T-helper 22 cell (primary cell): ENCODE measurements at places on chromosomes 11 and 22.

DNA sequence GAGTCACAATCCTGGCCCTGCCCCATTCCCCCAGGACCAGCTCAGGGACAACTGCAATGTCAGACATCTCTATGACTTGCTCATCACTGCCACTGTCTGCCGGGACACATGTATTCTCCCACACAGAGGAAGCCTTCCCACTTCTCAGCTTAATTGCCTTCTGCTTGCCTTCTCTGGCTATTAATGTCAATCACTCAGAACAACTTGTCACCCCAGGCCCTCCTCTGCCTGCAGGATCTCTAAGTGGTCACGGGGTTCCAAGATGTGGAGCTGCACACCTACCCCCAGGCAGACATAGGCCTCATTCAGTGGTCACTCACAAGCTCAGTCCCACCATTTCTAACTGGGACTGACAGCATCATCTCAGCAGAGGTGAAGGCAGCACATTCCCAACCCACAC is 15.1 kb downstream of the PLEKHA7 start:
- no peak for DNase-seq

GRCh38 chr11:113778111-113778910 is 1.3 kb upstream of the CLDN25 start:
- no peak for DNase-seq

DNA sequence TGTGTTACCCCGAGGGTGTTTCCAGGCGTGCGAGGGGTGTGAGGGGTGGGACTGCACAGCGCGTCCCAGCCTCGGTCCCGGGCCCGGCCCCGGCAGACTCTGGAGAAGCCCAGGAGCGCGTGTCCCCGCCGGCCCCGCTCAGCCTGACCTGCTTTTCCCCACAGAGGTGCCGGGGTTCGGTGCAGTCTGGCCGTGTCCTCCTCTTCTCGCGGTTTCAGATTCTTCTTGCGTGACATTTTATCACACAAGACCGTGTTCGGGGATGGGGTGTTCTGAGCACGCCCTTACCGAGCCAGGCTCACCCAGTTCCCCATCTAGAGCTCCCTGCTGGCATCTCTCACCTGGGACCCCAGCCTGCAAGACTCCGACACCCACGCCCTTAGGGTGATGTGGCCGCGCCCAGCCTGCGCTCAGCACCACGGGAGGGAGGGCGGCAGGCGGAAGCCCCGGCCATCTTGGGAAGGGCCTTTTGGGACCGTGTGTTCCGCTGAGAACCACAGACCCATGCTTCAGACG is 775.6 kb downstream of the BRD1 start:
- no peak for DNase-seq

- DNase-seq, result no peak
Observed at GRCh38 chr11:93908689-93909088, 58.3 kb upstream of the VSTM5 start.

DNA sequence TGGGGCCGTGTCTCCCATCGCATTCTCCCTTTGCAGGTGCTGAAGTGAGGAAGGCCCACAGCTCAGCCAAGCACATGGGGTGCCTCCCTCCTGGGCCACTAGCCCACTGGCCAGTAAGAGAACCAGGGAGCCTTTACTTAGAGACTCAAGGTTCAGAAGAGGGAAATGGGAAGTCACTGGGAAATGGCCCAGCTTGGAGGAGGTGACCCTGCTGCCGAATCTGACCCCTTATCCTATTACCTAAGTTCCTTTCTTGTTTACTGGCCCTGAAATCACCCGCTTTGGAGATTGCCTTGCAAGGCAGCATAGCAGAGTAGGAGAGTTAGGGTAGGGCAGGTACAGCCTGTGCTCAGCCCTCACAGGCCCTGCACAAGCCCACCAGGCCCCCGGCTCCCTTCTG is 24.4 kb downstream of the UPB1 start:
- DNase-seq, result no peak

DNA sequence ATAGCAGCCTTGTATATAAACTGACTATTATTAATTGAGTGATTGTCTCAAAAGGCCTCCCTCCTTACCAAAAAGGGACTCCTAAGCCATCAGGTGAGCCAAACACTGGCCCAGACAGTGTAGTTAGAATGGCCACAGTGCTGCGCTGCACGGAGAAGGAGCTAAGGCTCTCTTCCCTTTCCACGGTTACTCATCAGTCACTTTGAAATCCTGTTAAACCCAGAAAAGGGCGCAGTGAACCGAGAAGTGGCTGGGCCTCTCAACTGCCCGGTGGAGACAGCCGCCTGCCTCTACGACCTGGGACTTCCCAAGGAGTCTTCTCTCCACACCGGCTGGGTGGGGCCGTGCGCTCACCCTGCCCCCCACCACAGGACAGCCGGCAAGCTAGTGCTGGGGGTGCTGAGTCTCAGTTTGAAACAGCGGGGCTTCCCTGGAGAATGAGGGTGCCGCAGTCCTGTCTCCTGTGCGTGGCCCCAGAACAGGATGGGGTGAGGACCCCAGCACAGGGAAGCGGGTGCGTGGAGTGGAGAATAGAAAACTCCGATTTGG is 1.3 kb downstream of the MYH9 start:
- no peak for DNase-seq

DNA sequence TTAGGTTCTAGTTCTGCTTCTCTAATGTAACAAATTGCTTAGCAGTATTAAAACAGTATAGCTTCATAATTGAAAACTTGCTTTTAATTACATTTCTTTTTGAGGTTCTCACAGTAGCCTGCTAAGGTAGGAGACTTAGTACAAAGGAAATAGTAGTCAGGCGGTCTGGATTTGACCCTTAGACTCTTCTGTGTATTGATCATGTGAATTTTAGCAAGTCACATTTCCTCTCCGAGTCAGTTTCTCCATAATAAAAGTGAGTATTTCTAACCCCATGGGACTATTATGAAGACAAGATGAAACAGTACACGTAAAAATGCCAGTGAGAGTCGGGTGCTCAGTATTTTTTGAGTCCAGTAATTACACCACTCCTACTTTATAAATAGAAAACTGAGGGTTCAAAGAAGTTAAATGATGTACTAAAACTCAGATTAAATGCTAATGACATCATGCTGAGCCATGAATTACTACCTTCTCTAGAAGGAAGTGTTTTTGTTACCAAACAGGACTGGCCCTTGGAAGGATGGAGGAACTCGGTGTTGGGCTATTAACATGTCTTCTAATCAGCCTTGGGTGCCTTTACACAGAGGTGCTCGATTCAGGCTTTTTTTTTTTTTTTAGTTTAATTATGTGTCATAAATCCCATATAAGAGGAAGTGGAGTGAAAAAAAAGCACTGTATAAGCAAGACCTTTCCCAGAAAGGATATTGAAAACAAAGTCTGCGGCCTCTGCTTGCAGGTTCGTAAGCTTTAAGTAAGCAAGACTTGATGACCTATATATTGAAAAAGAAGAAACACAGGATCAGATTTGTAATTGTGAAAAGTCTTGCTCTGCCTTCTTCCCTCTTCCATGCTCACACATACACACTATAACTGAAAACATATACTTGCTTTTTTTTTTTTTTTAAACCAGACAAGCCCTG is 109.0 kb downstream of the EMSY start:
- no peak for DNase-seq

GRCh38 chr11:125464270-125464662 is 31.8 kb downstream of the FEZ1 start:
- DNase-seq, result no peak

DNA sequence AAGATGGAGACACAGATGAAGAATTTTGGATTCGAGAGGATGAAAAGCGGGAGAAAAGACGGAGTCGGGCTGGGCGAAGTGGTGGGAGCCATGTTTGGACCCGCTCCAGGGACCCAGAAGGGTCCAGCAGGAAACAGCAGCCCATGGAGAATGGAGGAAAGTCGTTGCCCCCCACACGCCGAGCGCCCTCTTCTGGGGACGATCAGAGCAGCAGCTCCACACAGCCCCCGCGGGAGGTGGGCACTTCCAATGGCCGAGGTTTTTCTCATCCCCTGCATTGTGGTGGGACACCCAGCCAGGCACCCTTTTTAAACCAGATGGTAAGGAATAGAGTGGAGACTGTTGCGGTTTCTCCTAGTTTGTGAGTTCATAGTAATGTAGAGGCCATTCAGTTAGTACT is 22.8 kb upstream of the SLC25A18 start:
- no peak for DNase-seq

DNA sequence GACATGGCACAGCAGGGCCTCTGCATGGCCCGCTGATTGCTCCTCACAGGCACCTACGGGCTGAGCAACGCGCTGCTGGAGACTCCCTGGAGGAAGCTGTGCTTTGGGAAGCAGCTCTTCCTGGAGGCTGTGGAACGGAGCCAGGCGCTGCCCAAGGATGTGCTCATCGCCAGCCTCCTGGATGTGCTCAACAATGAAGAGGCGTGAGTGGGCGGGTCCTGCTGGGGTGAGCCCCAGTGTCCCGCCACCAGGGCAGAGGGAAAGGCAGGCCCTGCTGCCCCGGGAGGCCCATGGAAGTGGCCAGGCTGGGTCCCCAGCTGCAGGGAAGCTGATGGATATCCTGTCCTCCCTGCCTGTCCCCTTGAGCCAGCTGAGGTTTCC is 18.6 kb upstream of the DGCR8 start:
- no peak for DNase-seq

- DNase-seq, result no peak
Observed at GRCh38 chr11:7964261-7964660, 986 bp downstream of the NLRP10 start.

- no peak for DNase-seq
Observed at GRCh38 chr22:37690407-37690806, 4.3 kb downstream of the NOL12 start.

DNA sequence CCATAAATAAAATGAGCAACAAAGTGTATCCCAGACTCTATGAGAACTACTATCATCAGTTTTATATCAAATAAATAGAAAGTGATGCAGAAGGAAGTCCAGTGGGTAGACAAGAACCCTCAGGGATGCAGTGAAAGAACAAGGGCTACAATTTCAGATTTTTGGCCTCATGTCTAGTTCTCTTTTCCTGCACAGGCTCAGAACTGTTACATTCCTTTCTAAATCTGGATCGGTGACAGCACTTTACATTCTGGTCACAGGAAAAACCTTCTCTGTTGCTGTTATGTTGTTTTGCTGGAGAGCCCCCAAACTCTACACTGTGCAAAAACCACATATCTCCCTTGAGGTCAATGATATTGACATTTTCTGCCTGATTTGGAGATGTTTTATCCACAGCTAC is 108.8 kb upstream of the ANO5 start:
- no peak for DNase-seq

- no peak for DNase-seq
Observed at GRCh38 chr11:17498475-17498874, 21.8 kb upstream of the ABCC8 start.

GRCh38 chr22:46965555-46966494 is 203.4 kb downstream of the TBC1D22A start:
- DNase-seq, result no peak

DNA sequence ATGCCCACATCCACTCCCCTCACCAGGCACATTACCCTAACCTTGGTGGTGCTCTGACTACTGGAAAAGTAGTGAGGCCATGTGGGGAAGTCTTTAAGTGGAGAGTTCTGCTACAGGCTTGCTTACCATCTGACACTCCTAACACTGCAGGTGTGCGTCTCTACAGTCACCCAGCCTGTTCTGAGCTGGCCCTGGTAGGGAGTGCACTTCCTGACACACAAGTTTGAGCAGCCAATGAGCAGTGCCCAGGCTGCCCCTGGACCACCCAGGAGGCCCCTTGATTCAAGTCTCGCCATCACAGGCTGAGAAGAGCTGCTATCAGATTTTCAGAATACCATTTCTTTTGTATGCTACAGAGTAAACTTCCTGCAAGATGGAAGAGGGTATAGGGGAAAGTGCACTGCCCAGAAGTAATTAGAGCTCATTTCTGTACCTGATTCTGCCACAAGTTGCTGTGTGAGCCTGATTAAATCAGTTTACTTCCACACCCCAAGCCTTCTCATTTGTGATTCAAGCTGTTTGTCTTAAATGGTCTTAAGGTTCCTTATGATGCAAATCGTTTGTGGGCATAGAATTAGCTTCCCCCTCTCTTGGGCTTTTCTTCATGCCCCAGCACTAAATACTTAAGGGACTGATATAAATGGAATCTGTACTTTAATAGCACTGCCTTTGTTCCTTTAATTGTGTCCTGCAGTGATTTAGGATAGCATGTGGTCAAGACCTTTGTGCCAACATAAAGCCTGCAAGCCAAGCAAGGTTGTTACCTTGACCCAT is 22.2 kb downstream of the OPCML start:
- DNase-seq, result no peak

- DNase-seq, result no peak
Observed at GRCh38 chr11:74849525-74850391, 99.1 kb downstream of the XRRA1 start.

- DNase-seq, result no peak
Observed at GRCh38 chr11:78446210-78446609, 28.6 kb upstream of the GAB2 start.

DNA sequence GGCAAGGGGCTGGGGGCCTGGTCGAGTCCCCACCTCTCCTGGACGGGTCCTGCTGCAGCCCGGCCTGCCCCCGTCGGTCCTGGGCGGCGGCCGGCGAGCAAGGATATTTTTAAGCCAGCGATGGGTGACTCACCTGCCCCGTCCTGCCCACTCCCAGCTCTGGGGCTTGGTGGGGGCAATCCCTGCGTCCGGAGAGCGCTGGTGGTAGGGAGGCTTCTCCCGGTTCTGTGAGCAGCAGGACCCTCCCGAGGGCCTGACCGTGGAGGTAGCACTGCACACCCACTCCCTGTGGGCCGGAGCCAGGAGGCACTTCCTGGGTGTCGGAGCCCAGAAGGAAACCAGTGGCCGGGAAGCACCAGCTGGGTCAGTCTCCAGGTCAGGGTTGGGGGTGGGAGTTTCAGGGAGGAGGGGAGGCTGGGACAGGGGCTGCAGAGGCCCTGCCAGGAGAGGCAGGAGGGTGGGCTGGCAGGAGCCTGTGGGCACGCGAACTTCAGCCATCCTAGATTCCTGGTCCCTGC is 467 bp downstream of the EPS8L2 start:
- no peak for DNase-seq

DNA sequence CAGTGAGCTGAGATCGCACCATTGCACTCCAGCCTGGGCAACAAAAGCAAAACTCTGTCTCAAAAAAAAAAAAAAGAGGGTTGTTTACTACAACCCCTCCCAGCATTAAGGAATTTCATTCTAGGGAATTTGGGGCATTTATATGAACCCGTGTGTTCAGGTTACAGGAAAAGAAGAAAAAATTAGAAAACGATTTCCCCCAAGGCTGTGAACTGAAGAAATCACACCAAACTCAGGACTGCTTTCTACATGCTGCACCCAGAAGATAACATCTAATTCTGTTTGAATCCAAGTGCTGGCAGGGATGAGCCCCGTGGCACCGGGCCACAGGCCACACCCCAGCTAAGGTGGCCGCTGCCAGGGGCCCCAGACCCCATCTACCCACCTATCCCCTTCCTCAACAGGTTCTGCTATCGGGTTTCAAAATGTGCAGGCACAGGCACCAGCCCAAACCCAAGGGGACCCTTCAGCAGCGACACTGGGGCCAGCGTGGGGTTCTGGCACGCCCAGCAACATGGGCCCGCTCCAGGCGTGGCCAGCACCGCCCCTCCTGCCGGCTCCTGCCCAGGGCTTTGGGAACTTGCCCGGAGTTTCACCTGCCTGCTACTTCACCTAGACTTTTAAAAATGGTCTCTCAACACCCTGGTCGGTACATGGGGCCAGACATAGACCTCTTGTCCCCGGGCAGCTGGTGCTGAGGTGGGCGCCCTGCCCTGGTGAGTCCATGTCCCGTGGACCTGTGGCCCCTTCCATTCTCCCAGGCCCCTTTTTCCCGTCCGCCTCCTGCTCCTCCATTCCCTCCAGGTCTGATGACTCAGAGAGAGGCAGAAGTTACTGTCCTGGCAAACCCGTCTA is 11.8 kb downstream of the CELSR1 start:
- DNase-seq, result no peak

GRCh38 chr22:46293577-46294260 is 3.0 kb upstream of the GTSE1 start:
- no peak for DNase-seq

GRCh38 chr11:17410606-17411379 is 22.3 kb upstream of the KCNJ11 start:
- no peak for DNase-seq
